ENCODE measurements at places on chromosomes 6 and 20.

DNA sequence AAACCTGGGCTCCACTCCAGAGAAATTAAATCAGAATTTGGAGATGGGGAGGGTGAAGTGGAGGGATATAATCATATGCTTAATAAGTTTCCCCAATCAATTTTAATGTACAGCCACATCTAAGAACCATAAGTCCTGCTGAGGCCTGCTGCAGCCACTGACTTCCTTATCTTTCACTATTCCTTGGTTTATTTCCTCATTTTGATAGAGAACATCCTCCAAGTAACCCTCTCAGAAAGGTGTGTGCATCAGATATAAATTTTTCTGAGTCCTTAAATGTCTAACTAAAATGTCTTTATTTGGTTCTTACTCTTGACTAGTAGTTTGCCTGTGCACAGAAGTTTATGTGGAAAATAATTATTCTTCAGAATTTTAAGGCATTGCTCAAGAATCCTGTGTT, 23.7 kb upstream of the SIRT5 start:
- no peak for DNase-seq

- DNase-seq, result no peak
Observed at GRCh38 chr6:75853806-75854205, 104.8 kb downstream of the MYO6 start.

DNA sequence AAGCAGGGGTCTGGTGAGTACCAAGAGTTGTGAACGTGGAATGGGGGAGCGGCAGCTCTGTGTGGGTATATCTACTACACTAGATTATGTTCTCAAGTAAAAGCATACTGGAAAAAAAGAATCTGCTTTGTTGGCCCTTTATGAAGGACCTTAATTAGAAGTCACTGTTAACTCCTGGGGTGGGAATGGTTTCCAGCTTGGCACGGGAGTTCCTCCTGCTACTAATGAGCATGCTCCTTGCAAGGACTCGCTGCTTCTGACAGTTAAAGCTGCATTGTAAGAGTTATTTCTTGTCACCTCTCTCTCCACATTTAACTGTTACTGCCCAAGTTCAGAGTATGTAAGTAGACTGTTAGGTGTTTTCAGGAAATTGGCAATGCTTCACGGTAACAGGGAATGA, 292.7 kb downstream of the ZFAND3 start:
- no peak for DNase-seq

- DNase-seq, result no peak
Observed at GRCh38 chr6:21138336-21139069, 455.0 kb upstream of the SOX4 start.

- DNase-seq, result peak; percentile 71
Observed at GRCh38 chr6:30684386-30685156, 1.9 kb downstream of the PPP1R18 start.

GRCh38 chr6:127811900-127812570, 88.8 kb downstream of the THEMIS start:
- DNase-seq, result no peak

DNA sequence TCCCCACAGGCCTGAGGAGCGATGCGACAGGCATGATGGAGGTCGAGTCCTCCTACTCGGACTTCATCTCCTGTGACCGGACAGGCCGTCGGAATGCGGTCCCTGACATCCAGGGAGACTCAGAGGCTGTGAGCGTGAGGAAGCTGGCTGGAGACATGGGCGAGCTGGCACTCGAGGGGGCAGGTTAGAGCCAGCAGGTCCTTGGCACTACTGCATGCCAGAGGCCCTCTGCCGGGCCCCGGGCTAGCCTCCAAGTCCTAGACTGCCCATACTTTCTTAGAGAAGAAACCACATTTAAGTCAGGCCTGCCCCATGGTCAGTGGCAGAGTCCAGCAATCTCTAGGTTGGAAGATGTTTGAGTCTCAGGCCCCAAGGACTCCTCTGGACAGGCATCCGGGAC, 32.1 kb downstream of the PKIG start:
- DNase-seq, result no peak

DNA sequence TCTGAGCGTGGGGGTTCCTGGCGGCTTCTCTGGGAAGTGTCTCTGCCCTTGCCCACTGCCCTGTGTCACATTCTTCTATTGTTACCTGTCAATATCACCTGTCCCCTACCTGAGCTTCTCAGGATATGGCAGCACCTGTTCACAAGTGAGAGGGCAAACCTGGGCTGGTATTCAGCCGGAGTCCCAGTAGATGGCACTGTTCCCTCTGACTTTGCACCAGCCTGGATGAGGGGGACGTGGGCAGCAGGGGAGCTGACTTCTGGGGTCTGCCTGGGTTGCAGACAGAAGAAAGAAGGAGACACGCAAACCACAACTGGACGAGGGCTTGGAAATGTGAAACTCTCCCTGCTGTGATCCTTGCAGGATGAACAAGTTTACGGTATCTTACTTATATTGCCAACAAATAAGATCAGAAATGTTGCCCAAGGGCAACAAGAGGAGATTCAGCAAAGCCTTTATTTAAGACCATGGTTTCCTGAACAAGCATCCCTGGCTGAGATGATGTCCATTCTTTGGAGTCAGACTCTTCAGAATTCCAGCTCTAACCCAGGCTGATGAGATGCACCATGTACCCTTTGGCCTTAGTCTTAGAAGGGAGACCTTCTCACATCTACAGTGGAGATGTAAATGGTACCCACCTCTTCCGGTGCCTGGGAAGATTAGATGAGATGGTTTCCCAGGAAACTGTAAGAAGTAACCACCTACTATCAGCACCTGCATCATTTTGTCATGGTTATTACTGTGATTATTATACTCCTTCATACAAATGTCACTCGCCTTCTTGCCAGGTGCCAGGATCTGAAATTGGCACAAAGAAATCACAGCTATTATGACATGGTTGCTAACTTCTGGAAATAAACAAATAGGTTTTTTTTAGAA, 400.0 kb upstream of the CDH4 start:
- no peak for DNase-seq

Measured in stimulated activated effector memory CD8-positive, alpha-beta T cell treated with anti-CD3 and anti-CD28 coated beads, Interleukin-12 subunit alpha, Interleukin-12 subunit beta, amount 100 ng/mL, for 72 hours (primary cell).